ENCODE measurements at places on chromosomes 6 and 20.
A peak's percentile ranks its signal among the peaks of the same experiment; 100 is the strongest.

- DNase-seq, result no peak
Observed at GRCh38 chr20:50713657-50714101, 17.7 kb upstream of the PARD6B start.

- peak; percentile 56 for DNase-seq
Observed at GRCh38 chr6:37050045-37050853, 44.8 kb downstream of the FGD2 start.

- no peak for DNase-seq
Observed at GRCh38 chr6:132041706-132042105, 90.5 kb upstream of the CCN2 start.

GRCh38 chr6:148422085-148422484, 79.4 kb downstream of the SASH1 start:
- no peak for DNase-seq

- DNase-seq, result no peak
Observed at GRCh38 chr6:108200631-108201030, 34.8 kb downstream of the NR2E1 start.

DNA sequence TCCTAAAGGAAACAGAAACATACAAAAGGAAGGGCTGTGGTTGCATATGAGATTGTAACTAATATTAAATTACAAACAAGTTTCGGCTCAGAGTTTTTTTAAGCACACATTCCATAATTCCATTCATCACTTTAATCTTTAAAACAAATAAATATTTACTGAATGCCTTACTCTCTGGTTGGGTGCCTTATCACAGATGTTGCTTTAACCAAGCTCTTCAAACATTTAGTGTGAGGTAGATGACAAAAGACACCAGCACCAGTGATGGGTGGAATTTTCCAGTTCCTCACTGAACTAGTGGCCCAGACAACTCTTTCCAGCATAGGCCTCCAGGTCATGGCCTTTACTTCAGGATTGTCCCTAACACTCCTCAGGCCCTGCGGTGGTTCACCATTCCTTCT, 58.7 kb downstream of the ARHGAP18 start:
- no peak for DNase-seq

- no peak for DNase-seq
Observed at GRCh38 chr6:31122791-31123706, 2.8 kb upstream of the CDSN start.

DNA sequence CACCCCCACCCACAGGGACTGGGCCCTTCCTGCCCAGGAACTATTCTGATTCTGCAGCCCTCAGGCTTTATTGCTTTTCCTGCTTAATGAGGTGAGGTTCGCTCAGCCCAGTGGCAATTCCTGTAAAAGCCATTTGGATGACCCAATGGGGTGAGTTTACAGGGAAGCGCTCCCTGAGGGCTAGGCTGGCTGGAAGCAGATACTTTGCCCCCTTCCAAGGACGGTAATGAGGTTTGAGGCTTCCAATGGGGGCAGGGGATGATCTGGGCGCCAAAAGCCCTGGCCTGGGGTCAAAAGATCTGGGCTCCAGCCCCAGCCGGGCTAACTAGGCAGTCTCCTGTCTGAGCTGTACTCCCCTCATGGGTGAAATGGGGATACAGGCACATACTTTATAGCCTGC, 41.8 kb downstream of the RIPOR3 start:
- no peak for DNase-seq

DNA sequence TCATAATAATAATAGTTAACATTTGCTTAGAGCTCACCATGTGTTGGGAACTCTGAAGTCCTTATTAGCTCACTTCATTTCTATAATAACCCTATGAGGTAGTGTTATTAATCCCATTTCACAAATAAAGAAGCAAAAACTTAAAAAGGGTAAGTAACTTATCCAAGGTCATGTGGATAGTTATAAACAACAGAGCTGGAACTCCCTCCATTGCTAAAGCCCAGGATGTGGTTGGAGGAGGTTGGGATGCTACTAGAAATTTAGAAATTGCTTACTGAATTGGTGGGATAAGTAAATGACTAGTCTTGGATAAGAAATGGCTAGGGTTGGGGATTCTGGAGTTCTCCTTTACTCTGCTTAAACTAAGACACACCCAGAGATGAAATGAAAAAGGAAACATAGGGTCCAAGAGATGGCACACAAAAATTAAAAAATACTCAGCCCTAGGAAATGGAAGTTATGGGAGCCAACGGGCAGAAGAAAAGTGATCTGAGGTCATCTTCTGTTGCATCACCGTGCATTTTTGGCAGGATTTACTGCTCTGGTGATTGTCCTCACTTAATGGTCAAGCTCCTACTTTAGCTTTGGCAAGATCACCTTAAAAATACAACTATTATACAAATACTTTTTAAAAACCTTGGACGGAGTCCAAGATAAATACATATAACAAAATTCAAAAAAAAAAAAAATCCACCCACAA, 7.7 kb upstream of the CLIC5 start:
- DNase-seq, result no peak

DNA sequence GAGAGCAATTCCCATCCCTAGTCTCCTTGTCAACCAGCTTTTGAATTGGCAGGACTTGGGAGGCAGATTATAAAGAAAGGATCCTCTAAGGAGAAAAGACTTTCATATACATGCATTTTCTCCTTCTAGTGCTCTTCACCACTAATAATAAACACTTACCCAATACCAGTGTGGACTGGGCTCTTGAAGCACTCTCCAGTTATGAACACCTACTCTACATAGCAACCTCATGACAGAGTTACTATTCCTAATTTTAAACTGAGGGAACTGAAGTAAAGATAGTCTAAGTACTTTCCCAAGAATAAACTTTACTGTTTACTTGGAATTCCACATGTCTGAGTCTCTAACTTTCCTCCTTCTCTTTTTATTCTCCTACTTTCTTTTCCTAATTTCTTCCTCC, 4.8 kb downstream of the COL9A1 start:
- DNase-seq, result no peak

DNA sequence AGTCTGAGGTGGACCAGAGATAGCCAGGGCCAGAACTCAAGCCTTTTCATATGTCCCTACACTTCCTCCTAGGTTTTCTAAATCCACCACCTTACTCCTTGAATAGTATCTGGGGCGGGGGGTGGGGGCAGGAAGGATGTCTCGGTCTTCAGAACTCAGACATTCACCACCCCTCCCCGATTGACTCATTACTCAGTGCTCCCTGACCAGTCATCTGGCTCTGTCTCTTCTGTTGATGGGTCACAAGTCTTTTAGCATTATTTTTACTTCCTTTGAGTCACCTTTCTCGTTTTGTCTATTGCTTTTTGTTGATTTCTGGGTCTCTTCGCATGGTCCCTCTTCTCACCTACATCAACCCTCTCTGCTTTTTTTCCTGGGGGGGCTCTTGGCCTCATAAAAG, 23.3 kb downstream of the NOX3 start:
- no peak for DNase-seq

GRCh38 chr6:167781868-167782267, 44.8 kb upstream of the AFDN start:
- DNase-seq, result no peak

GRCh38 chr6:16504609-16505008, 256.7 kb downstream of the ATXN1 start:
- no peak for DNase-seq

- no peak for DNase-seq
Observed at GRCh38 chr6:71387179-71387578, 98.6 kb downstream of the OGFRL1 start.

DNA sequence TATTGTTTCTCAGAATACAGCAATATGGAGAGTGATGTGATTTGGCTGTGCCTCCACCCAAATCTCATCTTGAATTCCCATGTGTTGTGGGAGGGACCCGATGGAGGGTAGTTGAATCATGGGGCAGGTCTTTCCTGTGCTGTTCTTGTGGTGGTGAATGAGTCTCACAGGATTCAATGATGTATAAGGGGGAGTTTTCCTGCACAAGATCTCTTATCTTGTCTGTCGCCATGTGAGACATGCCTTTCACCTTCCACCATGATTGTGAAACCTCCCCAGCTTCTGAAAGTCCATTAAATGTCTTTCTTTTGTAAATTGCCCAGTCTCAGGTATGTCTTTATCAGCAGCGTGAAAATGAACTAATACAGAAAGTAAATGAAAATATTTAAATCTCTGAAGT, 234.8 kb upstream of the TENT5A start:
- no peak for DNase-seq

- peak; percentile 57 for DNase-seq
Observed at GRCh38 chr6:2848851-2849250, 7.2 kb upstream of the SERPINB1 start.

- no peak for DNase-seq
Observed at GRCh38 chr6:90285042-90285481, 11.6 kb downstream of the BACH2 start.

GRCh38 chr20:62136283-62137091, 6.7 kb downstream of the PSMA7 start:
- DNase-seq, result peak; percentile 48

DNA sequence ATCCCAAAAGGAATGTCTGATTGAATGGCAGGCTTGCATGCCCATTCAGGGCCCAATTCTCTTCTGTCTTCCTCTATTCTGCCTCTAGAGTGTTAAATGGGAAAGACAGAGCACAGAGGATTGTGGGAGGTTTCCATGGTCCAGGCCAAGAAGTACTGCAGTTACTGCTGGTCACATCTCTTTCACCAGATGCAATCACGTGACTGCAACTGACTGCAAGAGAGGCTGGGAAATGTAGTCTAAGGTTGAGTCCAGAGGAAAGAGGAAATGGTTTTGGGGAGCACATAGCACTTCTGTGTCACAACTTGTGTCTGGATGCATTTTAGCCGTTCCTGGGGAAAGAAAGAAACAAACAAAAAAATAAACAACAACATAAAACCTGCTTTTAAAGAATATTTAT, 336.4 kb upstream of the BTBD3 start:
- no peak for DNase-seq

GRCh38 chr20:535958-536357, 7.6 kb downstream of the CSNK2A1 start:
- no peak for DNase-seq

GRCh38 chr6:131400779-131401496, 172.1 kb upstream of the ARG1 start:
- DNase-seq, result no peak

- DNase-seq, result no peak
Observed at GRCh38 chr6:46888031-46888430, 33.7 kb downstream of the ADGRF5 start.

GRCh38 chr6:139433631-139434419, 59.4 kb upstream of the CITED2 start:
- no peak for DNase-seq

DNA sequence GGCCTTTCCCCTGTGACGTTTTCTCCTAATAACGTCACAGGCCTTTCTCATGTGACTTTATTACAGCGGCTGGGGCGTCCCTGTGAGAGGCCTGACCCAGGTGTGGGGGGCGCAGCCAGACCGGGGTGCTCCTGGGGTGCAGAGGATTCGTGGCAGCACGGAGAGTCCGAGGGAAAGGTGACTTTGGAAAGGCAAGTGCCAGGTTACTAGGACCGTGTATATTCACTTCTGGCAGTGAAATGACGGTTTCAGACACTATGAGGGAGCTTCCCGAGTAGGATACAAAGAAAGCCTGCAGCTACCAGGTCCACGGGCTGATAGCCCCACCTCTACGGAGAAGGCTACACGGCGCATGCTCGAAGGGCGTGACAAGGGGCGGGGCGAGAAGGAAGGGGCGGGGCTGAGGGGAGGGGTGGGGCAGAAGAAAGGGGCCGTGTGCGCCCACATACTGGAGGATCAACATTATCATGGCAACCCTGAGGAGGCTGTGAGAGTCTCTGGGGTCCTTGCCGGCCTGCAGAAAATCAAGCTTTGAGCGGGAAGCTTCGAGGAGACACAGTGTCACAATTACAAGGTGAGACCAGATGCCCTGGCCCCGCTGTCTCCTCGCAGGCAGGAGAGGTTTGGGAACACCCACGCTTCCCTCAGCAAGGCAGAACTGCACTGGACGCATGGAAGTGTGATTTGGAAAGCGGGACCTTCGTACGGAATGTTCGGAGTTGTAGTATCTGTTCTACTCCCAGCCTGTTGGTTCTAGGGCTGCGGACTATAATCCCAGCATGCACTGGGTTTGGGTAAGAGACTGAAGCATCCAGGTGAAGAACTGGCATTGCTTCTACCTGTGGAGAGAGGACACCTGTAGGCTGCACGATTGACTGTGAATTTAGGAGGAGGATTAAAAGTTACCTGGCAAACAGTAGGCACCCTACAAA, 54.4 kb upstream of the ZNF337 start:
- peak; percentile 14 for DNase-seq

GRCh38 chr6:81204731-81205130, 547.8 kb downstream of the TENT5A start:
- DNase-seq, result no peak

GRCh38 chr6:151096691-151097606, 142.8 kb upstream of the AKAP12 start:
- no peak for DNase-seq

DNA sequence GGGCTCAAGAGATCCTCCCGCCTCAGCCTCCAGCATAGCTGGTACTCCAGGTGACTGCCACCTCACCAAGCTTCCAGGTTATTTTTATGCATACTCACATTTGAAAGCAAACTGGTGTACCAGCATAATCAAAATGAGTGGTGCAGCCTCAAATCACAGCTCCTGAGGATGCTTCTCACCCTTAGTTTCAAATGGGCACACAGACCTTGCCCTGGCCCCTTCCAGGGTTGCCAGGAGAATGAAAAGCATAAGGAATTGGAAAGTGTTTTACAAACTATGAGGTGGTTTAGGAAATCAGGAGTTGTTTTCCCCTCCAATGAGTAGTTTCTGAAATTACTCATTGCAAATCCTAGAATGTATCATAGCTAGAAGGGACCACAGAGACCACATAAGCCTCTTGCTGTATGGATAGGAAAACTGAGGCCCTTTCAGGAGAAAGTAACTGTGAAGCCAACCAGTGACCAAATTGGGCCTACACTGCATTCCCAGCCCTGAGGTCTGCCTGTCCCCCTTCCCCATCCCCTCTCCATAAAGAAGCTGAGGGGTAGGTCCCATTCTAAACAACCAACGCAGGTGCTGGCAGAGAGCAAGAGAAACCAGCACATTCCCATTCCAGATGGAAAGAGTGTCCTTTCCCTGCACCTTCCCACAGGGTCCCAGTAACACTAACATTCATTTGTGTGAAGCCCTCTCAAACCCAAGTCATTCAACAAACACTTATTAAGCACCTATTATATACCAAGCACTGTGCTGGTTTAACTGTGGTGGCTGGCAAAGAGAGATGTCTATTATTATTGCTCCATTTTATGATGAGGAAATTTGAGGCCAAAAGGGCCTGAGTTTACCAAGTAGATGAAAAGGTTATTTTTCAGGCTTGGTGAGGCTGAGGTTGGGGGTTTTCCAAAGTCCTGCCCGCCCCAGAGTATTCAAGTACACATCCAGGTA, 2.1 kb upstream of the E2F1 start:
- no peak for DNase-seq

- no peak for DNase-seq
Observed at GRCh38 chr20:35344354-35344837, 52.2 kb upstream of the FAM83C start.

DNA sequence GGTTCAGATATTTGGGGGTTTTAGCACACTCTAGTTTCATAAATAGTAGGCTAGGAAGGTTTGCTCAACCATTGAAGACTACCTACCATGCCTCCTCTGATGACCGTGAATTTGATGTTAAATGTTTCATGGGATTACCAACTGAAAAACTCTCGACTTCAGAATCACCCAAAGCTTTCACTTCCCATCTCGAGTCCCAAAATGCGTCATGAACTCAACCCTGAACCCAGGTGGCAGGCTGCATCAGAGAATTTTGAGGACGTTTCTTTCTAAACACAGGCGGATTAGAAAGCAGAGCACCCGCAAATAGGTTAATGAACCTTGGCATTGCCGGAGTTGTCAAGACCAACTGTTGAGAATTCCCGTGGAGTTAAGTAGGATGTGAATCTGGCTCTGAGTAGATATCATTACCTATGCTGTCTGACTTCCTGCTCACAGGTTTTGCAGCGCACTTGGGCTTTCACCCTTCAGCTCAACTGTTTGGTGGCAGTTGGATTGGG, 98.4 kb upstream of the ADTRP start:
- DNase-seq, result no peak
